ENCODE measurements at places on chromosomes 12 and 14.

GRCh38 chr12:88931598-88931997 lies 351.3 kb upstream of the KITLG start:
- no peak for DNase-seq

- no peak for DNase-seq
Observed at GRCh38 chr12:127957001-127957660, 309.8 kb upstream of the TMEM132C start.

DNA sequence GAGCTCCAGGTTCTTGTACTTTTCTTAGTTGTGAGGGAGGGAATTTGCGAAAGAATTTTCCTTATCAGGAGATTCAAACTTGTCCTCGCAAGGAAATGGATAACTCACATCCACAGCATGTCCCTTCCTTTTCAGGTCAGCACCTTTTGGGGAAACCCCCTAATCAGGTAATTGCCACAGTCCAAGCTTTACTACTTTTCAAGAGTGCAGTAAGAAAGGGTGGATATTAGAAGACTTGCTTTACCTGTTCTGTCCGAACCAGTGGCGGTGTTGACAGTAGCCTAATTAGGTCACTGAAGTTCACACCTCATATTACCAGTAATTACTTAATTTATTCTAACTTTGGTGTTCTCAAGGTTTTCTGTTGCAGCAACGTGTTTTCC lies 6.7 kb upstream of the C12orf50 start:
- DNase-seq = no peak

DNA sequence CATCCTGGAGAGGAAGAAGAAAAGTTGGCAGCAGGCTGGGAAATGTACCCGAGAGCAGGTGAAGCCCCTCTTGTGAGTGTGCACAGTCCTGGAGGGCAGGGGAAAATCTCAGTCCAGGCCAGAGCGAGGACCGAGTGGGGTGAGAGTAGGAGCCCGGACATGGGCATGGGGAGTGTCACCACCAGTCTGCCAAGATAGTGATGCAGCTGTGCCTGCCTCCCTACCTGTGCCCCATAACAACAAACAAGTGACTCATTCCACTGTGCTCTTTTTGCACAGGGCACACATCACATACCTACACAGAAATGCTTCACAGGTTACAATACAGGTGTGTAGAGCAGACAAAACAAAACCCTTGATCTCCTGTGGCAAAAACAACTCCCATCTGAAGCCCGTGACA lies 205.9 kb upstream of the PELI2 start:
- no peak for DNase-seq

DNA sequence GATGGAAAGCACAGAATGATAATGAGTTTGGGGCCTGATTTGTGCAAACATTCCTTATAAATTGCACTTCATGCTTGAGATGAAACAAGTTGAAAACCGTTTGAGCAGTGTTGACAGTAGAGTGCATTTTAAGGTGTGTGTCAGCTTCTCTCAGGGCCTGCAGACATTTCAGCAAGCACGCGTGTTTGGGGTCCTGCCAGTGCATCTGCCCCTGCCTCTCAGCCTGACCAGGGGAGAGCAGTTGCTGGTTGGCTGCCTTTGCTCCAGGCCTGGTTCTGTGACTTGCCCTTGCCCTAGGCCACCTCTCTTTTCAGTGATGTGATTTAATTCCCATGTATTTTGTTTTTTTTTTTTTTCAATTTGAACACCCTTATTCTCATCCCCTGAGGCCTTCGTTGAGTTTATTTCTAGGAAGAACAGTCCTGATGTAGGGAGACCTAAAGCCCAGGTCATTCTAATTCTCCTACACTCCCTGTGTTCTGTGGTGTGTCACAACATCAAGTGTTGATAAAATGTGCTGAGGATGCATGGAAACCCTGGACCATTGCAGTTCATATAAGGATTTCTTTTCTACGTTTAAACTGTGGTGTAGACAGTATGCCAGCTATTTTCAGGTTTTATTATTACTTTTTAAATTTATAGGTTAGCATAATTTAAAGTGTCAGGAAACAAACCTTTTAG lies 40.1 kb upstream of the AMN start:
- no peak for DNase-seq

GRCh38 chr12:91056488-91056887 lies 1.3 kb downstream of the KERA start:
- DNase-seq = no peak

DNA sequence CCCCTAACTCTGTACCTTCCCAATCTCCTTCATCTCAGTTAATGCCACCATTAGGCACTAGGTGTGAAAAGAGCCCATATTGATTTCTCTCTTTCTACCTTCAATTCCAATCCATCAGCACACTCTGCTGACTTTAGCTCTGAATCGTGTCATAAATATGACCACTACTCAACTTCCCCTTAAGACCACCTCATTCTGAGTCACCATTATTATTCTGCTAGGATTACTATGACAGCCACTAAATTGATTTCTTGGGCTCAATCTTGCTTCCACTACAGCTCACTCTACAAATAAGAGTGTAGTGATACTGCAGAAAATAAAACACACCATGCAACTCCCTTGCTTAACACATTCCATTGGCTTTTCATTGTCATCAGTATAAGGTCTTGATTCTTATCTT lies 1449.0 kb upstream of the FLRT2 start:
- DNase-seq = no peak

GRCh38 chr14:72256055-72256454 lies 323.8 kb downstream of the RGS6 start:
- DNase-seq = no peak

- DNase-seq = no peak
Observed at GRCh38 chr12:42639556-42639955, 50.0 kb upstream of the PRICKLE1 start.

GRCh38 chr14:87994974-87995373 lies 2.0 kb upstream of the GALC start:
- DNase-seq = no peak

- no peak for DNase-seq
Observed at GRCh38 chr14:64812412-64812811, 67.3 kb downstream of the SPTB start.

- DNase-seq = no peak
Observed at GRCh38 chr12:111269718-111270117, 99.2 kb downstream of the PHETA1 start.

DNA sequence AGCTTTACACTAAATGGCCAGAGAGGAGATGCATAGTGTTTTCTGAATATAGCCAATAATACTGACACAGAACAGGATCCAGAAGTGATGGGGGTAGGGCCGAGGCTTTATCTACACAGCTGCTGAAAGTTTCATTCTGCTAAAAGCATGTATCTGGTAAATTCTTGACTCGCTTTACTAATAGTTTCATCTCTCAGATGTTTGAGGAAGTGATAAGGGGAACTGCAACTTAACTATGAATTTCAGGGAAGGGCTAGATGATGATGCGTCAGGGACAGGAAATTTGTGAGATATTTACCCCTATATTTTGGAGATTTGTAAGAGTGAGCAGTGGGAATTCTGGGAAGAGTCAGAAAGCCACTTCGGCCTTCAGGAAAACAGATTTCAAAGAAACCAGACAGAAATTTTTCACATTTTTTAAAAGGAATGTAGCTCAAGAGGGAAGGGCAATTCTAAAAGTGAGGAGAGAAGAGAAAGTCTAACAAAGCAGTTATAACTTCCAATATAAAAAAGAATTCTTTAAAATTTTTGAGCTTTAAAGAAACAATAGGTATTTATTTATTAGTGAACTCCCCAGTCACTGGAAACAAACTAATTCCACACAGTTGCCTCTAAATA lies 243.1 kb downstream of the BCAT1 start:
- no peak for DNase-seq

DNA sequence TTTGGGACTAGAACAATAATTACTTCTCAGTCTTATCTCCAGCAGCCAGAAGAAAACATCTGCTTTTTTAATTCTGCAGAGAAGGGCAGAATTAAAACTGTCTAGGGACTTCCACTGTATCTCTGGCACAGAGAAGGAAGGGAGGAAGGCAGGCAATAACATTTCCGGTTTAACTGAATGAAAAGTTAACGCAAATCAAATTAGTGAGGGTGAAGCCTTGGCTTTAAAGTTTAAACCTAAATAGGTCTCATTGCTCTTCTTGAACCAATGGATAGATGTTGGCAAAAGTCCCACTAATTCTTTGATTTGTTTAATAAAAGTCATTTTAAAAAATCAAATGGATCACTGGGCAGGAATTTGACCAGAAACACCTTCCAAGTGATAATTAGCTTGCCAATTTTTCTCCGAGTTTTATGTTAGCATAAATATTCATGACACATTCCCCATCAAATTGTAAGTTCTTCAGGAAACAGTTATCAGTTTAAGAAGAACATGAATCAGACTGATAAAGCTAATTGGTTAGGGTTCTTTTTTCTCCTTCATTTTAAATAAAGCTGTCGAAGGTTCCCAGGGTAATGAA lies 181.9 kb downstream of the SLC15A5 start:
- no peak for DNase-seq

DNA sequence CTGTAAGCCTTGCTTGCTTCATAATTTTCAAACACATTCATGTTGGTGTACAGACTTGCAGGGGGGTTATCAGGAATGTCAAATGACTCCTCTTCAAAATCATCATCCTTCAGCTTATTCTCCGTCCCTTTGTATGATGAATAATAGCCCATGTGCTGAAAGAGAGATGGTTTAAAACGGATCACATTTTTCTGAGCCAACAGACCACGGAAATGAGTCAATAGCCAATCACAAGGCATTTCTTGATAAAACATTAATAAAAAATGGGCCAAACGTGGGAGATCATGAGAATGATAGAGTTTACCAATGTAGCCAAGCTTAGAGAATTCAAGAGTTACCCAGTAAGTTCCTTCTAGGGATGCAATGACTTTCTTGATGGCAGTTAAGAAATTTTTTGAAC lies 105.5 kb downstream of the NTS start:
- no peak for DNase-seq

GRCh38 chr12:53696285-53696654 lies 20.4 kb upstream of the ATP5MC2 start:
- peak; percentile 41 for DNase-seq

GRCh38 chr12:119819322-119819721 lies 57.8 kb downstream of the CIT start:
- DNase-seq = no peak

DNA sequence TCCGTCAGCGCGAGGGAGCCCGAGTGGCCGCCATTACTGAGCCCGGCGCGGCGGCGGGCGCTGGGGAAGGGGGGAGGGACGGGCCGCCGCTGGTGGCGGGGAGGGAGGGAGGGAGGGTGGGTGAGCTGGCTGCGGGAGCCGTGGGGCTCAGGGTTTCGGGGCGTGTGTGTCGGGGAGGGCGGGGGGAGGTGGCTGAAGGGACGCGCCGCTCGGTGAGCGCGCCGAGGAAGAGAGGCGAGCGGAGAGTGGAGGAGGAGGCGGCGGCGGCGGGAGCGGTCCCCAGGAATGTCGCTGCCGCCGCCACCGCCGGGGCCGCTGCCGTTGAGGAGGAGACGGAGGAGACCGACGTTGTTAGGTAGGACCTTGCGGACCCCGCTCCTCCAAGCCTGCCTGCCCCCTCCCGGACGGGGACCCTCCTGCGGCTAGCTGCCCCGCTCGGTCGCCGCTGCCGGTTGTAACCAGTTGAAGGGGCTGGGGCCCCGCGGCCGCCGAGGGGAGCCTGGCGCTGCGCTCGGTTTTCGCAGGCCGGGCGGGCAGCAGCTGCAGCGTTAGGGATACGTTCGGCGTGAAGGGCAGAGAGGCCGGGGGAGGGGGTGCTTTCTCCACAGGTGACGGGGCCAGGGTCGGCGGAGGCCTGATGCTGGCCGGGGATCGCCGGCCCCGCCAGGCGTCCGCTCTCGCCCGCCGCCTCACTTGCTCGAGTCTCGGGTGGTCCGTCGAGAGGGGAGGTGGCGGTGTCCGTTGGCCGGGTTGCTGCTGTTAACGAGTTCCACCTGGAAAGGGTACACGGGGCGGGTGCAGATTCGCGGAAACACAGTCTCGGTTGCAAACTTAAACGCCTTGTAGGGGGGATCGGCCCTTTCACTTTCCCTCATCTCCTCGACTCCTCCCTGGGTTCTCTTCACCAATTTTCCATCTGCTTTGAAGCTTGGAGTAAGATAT lies at the start of gene ARHGAP5:
Gene ARHGAP5, plus strand, starts transcription at position 224 of the 942 bp plus-strand sequence. CDS start 13,366 bp downstream, outside the sequence.
- DNase-seq = no peak

- DNase-seq = no peak
Observed at GRCh38 chr12:106240821-106241220, 7.0 kb downstream of the CKAP4 start.

- no peak for DNase-seq
Observed at GRCh38 chr12:47028186-47028585, 51.2 kb upstream of the PCED1B start.

DNA sequence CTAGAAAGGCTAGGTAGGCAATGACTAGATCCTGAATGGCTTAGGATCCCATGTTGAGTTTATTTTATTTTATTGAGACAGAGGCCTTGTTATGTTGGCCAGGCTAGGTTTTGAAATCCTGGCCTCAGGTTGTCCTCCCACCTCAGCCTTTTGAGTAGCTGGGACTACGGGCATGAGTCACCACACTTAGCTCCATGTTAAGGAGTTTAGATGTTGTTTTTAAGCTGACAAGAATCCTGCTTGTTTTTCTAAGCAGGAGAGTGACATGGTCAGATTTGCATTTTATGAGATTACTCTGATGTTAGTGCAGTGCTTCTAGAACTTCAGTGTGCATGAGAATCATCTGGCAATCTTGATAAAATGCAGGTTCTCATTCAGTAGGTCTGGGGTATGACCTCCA lies 14.5 kb downstream of the CCDC198 start:
- no peak for DNase-seq

GRCh38 chr12:124715121-124715990 lies 147.9 kb upstream of the NCOR2 start:
- no peak for DNase-seq

DNA sequence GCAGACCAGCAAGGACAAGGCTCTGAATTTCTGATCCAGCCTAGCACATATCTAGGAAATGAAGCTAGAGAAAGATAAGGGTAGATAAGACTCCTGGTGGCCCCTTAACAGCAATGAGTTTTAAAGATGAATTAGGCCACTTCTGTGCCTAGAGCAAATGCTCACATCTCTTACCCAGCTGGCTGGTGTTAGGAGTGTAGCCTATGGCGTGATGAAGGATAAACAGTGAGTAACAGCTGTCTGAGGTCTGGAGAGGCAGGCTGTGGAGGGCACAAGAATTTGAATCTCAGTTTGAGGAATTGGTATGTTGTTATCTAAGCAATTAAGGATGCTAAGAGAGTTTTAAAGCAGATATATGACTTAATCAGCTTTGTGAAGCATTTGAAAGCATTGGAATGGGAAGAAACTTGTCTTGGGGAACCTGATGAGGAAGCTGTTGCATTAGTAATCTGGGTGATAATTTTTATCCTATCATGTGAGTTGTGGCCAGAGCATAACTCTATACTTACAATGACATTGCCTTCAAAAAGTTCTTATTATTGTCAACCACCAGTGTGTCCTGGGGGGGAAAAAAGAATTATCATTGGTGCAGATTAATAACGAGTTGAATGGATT lies 161.8 kb downstream of the SRGAP1 start:
- no peak for DNase-seq

DNA sequence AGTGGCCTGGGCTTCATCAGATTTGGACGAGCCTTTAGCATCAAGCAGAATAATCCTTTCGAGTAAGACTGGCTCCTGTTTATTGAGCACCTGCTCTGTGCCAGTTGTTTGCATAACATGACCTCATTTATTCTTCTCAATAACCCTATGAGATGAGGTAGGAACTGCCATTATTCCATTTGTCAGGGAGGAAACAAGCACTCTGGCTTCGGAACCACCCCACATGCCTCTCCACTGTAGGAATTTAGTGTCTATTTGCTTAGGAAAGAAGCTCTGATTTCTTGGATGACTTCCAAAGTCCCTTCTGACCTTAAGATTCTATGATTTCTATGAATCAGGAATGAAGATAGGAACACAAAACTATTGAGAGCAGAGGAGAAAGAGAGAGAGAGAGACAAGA lies 11.0 kb downstream of the SAMD4A start:
- DNase-seq = no peak

- DNase-seq = no peak
Observed at GRCh38 chr14:92644171-92644969, 104.1 kb downstream of the LGMN start.

- DNase-seq = no peak
Observed at GRCh38 chr12:79537675-79538074, 153.1 kb downstream of the PAWR start.

All from AG04450 (cell line).